ENCODE measurements at places on chromosomes 2 and 18. TPM values are rescaled to one million over a fixed set of nuclear protein-coding genes. Genes with fewer than 3 reads are reported as not detected.

Gene HEATR5B
- total RNA-seq, result 22.2 TPM

DNA sequence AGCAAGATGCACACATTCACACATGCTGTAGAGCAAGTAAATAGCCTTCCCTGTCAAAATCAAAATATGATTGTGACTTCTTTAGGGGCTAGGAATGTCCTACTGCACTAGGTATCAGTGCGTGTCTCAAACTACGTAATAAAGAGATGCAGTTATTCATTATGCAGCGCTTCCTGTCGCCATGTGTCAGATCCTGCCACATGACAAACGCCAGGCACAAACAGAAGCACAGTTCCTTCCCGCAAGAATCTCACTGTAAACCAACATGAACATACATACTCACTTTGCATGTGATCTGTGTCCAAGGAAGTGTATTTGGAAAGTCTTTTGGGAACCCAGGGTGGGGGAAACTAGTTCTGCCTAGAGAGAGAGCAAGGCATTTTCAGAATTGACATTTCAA, 599.9 kb downstream of the RNF144A start:
- H3K27me3 ChIP-seq, result peaks cover 19% of the 10 kb centered on the region
- H3K4me3 ChIP-seq, result no peak overlapping the region
- H3K4me1 ChIP-seq, result no peaks in the 10 kb centered on the region
- H3K27ac ChIP-seq, result no peak overlapping the region
- H3K36me3 ChIP-seq, result no peaks in the 10 kb centered on the region
- DNase-seq, result no peak

Gene AFTPH
- 26.6 TPM for total RNA-seq

DNA sequence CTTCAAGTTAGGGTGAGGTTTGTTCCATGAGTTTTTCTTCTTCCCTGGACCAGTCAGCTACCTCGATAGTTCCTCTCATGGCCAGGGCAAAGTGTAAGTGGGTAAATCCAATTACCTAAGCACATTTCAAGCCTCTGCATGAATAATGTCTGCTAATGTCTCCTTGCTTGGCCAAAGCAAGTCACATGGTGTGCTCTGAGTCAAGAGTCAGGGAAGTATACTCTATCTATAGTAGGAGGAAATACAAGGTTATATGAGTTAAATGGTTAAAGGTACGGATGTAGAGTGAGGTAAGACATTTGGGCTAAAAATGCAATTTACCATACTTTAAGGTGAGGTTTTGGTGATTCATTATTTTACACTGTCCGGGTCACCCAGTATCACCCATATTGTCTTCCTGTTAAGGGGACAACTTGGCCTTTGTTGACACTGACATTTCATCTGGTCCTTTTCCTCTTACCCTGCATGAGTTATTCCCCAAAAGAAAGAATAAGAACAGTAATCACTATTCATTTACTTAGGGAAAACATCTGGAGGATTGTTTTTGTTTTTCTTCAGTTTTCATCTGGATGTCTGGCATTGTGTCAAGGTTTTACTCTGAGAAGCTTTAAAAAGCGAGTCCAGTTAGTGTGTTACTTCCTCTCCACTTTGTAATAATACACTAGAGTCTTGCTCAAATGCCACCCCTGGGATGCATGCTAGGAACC, 405.5 kb downstream of the RND3 start:
- H3K27me3 ChIP-seq, result no peaks in the 10 kb centered on the region
- no peak overlapping the region for H3K27ac ChIP-seq
- no peaks in the 10 kb centered on the region for H3K4me1 ChIP-seq
- H3K4me3 ChIP-seq, result no peak overlapping the region

Gene HTR2B
- total RNA-seq, result not detected

DNA sequence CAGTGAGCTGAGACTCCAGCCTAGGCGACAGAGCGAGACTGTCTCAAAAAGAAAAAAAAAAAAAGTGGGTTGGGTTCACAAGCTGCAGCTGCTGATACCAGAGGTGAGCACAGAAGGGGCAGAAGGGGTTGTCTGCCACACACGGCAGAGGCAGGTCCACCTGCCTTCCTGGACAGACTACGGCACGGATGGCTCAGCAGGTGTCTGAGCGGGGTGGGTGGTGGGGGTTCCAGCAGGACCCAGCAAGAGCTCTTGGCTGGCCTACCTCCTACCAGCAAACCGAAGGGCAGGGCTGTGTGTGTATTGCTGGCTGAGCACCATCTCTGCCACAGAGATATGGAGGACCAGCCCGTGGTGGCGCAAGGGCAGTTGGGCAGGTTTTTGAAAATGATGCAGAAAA, 130.4 kb upstream of the ASB18 start:
- H3K36me3 ChIP-seq, result peaks cover 19% of the 10 kb centered on the region
- DNase-seq, result no peak

- no peak overlapping the region for H3K4me3 ChIP-seq
- no peak overlapping the region for H3K27ac ChIP-seq
- H3K27me3 ChIP-seq, result no peaks in the 10 kb centered on the region
- H3K36me3 ChIP-seq, result peaks cover 1% of the 10 kb centered on the region
These were observed 1800.4 kb upstream of the CELF4 start for GRCh38 chr18:39365836-39366485.

Gene KATNAL2
- 6.1 TPM for total RNA-seq

Gene MARCHF4
- total RNA-seq, result 2.0 TPM

DNA sequence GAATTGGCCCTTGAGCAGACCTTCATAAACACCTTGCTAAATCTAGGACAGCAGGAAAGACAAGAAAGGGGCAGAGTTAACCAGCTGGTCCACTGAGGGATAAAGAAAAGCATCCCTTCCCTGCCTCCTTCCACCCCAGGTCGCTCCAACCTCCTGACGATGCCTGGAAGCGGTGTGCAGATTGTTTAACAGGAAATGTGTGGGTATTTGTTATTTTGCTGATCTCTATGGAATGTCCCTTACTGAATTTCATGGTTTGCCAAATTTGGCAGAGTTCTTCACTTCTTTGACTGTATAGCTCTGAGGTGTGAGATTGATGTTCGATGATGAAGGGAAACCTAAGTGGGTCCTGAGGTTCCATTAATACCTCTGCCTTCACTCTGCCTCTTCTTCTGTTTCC, 72.9 kb downstream of the MAP3K20 start:
- peaks cover 7% of the 10 kb centered on the region for H3K4me1 ChIP-seq
- H3K27ac ChIP-seq, result no peak overlapping the region
- no peaks in the 10 kb centered on the region for H3K27me3 ChIP-seq
- no peaks in the 10 kb centered on the region for H3K36me3 ChIP-seq
- H3K4me3 ChIP-seq, result no peak overlapping the region
- DNase-seq, result no peak

DNA sequence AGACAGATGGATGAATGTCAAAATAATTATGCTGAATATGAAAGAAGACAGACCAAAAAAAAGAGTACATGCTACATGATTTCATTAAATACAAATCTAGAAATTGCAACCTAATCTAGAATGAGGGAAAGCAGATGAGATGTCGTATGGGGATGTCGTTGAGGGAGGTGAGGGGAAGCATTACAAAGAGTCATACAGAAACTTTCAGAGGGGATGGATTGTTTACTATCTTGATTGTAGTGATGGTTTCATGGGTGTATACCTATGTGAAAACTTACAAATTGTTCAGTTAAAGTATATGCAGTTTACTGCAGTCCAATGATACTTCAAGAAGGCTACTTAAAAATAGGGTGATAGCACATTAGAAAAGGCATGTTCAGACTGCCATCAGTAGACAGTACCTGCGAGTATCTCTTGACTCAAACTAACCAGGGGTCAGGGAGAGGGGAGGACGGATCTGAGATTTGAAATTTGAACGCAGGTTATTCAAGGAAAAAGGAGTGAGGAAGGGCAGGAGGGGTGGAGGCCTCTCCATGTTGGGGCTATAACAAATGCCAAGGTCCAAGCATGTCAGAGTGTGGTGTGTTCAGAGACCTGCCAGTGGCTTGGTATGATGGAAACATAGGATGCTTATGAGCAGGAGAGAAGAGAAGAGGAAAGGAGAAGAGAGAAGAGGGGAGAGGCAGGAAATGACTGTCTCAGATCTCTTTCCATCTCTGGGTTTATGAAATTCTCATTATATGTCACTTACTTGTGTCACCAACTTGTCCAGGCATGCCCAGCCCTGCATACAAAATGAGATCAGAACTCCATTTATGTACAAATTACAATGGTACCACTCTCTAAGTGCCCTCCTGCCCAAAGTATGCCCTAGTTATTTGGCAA, 257.3 kb upstream of the CXCR4 start:
- H3K27ac ChIP-seq, result no peak overlapping the region
- no peaks in the 10 kb centered on the region for H3K27me3 ChIP-seq
- H3K4me1 ChIP-seq, result no peaks in the 10 kb centered on the region

Gene IL1B
- not detected for total RNA-seq

GRCh38 chr2:119049968-119050704, 108.1 kb downstream of the MARCO start:
- H3K27me3 ChIP-seq, result peaks cover 7% of the 10 kb centered on the region
- H3K27ac ChIP-seq, result peak overlapping the region; percentile 90
- peaks cover 16% of the 10 kb centered on the region for H3K4me1 ChIP-seq
- DNase-seq, result no peak
- no peaks in the 10 kb centered on the region for H3K36me3 ChIP-seq

Gene CABYR
- 8.0 TPM for total RNA-seq

Gene ZBTB7C
- total RNA-seq, result 0.57 TPM

Gene GPBAR1
- 9.7 TPM for total RNA-seq

GRCh38 chr2:235414422-235414821, 79.4 kb upstream of the AGAP1 start:
- H3K36me3 ChIP-seq, result no peaks in the 10 kb centered on the region
- H3K4me3 ChIP-seq, result no peak overlapping the region
- peaks cover 7% of the 10 kb centered on the region for H3K4me1 ChIP-seq

Gene EN1
- 0.42 TPM for total RNA-seq

Gene ASB1
- total RNA-seq, result 46.8 TPM

GRCh38 chr18:51490860-51491259, 293.4 kb upstream of the MEX3C start:
- no peak overlapping the region for H3K27ac ChIP-seq
- H3K36me3 ChIP-seq, result no peaks in the 10 kb centered on the region

- H3K4me3 ChIP-seq, result no peak overlapping the region
- H3K27me3 ChIP-seq, result peaks cover 4% of the 10 kb centered on the region
- peaks cover 3% of the 10 kb centered on the region for H3K4me1 ChIP-seq
- DNase-seq, result no peak
These were observed 24.7 kb downstream of the ARL4C start for GRCh38 chr2:234472155-234472554.

DNA sequence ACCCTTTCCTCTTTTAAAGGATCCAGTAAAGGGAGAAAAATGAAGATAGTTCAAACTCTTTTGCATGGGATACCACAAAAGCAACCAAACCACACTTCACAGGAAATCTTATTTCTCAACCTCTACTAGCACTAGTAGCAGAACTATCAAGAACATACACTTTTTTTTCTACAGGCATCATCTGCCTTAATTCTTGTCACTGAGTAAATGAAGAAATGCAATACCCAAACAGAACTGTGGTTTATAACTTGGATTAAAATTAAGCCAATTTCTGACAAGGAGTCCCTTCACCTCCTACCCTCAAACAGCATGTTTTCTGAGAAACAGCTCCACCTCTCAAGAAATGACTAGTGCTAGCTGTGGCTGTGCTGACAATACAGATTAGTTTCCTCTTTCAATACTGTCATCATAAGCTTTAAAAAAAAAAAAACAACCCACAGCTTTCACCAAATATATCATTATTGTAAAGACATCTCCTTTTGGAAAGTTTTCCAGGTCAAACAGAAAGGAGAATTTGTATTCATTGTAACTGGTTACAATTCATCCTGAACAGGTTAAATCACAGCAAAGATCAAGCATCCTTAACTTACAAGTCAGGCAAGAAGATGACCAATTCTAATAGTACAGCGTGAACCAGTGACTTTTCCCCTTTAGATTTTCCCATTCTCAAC, 44.4 kb downstream of the PTPN2 start:
- H3K27ac ChIP-seq, result peak overlapping the region; percentile 80
- no peak for DNase-seq
- peaks cover 3% of the 10 kb centered on the region for H3K36me3 ChIP-seq
- H3K4me3 ChIP-seq, result no peak overlapping the region
- H3K4me1 ChIP-seq, result peaks cover 9% of the 10 kb centered on the region
- no peaks in the 10 kb centered on the region for H3K27me3 ChIP-seq

- H3K36me3 ChIP-seq, result no peaks in the 10 kb centered on the region
- peaks cover 27% of the 10 kb centered on the region for H3K27me3 ChIP-seq
- no peak overlapping the region for H3K4me3 ChIP-seq
- H3K27ac ChIP-seq, result no peak overlapping the region
- H3K4me1 ChIP-seq, result peaks cover 3% of the 10 kb centered on the region
These were observed 315.1 kb upstream of the KLHL29 start for GRCh38 chr2:23069923-23070322.

Gene SULT1C4
- 35.5 TPM for total RNA-seq

DNA sequence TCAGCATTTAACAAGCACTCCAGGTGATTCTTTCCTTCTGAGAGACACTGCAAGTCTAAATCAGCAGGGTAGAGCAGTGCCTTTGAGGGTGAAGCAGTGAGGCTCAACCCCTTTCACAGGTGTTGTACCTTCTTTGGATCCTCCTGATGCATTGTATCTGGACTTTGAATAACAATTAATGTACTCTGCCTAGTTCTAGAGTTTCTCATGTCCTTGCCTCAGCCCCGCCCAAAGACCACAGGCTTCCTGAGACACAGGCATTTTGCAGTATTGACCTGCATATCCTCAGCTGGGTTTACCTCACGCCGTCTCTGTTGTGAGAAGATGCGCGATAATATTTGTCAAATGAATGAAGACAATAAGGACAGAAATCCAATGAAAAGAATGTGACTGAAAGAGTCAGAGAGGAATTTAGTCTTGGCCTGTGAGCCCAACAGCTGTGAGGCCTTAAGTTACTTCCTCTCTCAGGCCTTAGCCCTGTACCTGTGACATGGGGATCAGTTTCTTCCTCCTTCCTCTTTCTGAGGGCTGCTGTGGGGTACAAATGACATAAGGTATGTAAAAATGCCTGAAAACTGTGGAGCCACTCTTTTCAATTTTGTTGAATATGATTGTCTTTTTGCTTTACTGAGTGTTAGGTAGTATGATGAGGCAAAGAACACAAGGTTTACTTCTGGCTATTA, 43.7 kb downstream of the WIPF1 start:
- H3K27ac ChIP-seq, result no peak overlapping the region
- H3K4me1 ChIP-seq, result no peaks in the 10 kb centered on the region
- no peak for DNase-seq
- H3K4me3 ChIP-seq, result no peak overlapping the region

DNA sequence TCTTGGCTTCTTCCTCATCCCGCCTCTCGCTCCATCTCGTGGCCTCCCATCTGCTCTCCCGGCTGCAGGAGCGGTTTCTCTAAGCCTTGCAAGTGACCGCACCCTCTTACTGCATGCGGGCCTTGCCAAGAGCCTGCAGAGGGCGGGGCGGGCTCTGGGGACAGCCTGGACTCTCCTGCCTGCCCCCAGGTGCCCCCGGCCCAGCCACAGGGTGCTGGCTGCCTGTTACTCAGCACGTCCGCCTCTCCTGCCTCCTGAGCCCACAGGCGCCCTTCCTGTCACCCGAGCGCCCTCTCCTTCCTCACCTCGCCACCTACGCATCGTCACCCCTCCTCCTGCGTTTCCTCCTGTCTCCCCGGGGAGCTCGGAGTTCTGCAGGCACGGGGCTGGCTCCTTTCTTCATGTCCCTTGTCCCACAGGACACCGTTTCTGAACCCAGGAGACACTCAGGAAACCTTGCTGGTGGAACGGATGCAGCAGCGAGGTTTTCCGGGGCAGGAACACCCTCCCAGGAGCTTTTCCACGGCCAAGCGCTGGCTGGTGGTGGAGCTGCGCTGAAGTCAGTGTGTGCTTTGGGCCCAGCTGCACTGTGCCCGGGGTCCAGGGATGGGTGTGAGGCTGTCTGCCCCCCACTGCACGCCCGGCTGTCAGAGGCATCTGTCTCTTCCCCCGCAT, 28.5 kb downstream of the HPCAL1 start:
- peaks cover 5% of the 10 kb centered on the region for H3K27me3 ChIP-seq
- no peak for DNase-seq
- no peak overlapping the region for H3K27ac ChIP-seq
- H3K4me1 ChIP-seq, result peaks cover 18% of the 10 kb centered on the region

GRCh38 chr2:96249654-96250053, 16.1 kb downstream of the TMEM127 start:
- DNase-seq, result no peak
- no peaks in the 10 kb centered on the region for H3K27me3 ChIP-seq
- H3K36me3 ChIP-seq, result peaks cover 14% of the 10 kb centered on the region
- peaks cover 8% of the 10 kb centered on the region for H3K4me1 ChIP-seq
- H3K4me3 ChIP-seq, result no peak overlapping the region
- H3K27ac ChIP-seq, result no peak overlapping the region

Measured in progenitor cell of endocrine pancreas (in vitro differentiated cells).